ENCODE measurements at places on chromosomes 5 and 9.

DNA sequence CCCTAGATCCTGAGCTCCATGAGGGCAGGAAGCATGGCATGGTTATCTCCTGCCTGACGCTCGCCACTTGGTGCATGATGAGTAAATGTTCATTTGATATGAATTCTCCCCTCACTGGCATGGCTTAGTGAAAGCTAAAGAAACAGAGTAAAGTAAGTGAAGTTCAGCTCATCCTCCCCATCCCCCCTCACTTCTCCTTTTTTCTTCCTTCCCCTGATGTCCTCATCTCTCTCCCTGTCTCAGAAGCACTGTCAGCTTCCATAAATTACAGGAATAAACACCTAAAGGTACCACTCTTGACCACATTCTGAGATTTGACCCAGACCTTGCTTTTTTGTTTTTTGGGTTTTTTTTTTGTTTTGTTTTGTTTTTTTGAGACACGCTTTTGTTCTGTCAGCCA is 73.3 kb downstream of the SNX18 start:
- DNase-seq, result no peak

DNA sequence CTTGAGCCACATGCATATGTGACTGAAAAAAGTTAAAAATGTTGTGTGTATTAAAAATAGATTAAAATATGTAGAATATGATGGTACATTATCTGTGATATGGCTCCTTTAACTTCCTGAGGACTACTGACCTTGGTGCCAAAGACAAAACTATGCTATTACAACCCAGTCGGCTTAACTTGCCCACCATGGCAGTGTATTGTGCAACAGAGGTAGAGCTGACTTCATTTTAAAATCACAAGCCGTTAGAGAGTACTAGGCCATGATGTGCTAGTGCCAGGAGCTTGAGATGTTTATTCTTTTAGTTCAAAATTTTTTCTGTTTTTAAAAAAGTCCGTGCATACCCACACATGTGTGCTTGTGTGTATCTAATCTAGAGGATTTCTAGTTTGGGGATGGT is 46.3 kb downstream of the NAA35 start:
- DNase-seq, result no peak

DNA sequence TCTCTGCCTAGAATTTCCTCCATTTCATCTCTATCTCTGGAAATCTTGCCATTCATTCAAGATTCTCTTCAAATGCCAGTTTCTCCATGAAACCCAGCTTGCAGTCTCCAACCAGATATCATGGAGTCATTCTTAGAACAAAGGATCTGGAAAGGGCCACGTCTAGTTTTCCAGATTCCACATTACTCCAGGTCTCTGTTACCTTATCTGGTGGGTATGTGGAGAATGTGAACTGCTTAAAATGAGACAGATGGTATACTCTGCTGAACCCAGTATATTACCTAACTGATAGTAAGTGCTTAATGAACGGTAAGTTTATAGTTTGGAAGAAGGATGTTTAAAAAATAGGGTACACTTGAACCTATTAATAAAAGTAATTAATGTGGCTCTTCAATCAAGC is 52.3 kb upstream of the ZSWIM6 start:
- DNase-seq, result no peak

DNA sequence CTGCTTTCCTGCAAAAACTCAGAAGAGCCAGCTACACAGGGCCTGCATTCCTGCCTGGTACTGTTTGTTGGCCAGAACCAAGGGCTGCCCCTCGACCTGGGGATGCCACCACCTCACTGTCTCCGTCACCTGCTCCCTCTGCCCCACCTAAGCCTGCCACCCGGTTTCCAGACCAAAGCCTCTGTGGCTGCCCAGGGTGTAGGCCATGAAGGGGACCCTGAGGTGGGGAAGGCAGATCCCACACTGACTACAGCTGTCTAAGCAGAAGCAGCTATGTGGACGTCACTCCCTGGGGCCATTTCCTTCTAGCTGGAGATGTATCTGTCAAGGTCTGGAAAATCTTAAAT is 35.8 kb downstream of the RASGEF1C start:
- no peak for DNase-seq

DNA sequence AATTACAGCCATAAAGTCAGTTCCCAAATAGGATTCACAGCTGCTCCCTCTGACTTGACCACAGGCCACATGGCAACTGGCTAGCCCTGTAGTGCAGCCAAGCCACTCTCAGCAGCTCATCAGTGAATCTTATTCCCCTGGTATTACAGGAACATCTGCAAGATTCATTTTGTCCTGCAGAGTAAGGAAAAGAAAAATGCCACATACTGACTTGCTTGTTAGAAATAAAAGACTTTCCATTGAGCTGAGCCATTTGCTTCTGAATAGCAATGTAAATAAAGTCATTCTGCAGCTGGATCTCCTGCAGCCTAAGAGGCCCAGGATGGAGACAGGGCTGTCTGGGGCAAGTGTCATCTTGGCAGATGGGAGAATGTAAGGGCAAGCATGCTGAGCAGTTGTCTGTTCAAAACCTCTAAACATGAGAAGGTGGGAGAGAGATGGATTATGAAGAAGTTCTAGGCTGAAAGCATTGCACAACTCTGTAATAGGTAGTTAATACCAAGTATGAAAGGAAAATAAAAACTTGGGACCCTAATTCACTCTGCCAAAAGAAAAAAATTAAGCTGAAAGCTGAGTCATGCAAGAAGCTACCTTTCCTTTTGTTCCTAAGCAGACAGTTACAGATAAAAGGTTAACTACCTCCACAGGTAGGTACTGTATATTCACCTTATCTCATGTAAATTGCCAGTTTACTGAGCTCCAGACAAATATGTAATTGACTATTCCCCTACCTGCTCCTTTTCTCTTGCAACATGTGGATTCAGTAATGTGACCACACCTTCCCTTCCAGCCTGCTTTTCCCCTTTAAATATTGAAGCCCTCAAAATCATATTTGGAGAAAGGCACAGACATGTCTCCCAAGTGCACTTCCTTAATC is 244.4 kb upstream of the RAI14 start:
- no peak for DNase-seq

DNA sequence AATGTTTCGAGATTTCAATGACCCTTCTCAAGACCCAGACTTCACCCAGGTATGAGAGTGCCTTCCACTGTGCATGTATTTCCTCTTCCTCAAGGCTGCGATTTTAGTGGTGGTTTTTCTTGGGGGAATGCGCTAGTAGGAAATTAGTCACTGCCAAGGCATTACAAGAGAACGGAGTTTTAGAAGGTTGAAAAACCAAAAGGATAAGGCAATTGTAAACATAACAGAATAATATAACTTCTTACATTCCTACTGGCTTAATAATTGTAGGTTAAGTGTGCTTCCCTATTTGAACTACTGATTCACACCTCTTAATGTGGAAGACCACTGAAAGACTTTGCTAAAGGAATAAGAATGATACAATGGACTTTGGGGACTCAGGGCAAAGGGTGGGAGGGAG is 38.9 kb downstream of the ACO1 start:
- no peak for DNase-seq

- DNase-seq, result no peak
These were observed at the start of gene PCDHGA2 for GRCh38 chr5:141338538-141339306. Gene PCDHGA2 (plus strand): TSS chr5:141338760.

- DNase-seq, result no peak
These were observed 194.2 kb downstream of the HSPA4 start for GRCh38 chr5:133246053-133246370.

DNA sequence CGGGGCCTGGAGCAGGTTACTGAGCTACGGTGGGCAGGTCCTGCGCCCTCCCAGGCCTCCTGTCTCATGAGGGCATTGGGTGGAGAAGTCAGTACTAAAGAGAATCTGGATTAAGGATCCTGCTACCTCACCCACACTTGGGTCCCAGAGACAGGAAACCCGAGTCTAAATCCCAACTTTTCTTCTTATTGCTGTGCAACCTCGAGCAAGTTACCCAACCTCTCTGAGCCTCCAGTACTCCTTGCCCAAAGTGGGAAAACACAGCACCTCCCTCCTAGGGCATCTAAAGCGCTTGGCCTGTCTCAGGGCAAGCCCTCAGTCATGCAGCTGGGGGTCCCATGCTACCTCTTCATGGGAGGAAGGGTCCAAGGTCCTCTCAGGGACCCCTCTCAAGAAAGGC is 28.2 kb downstream of the ASS1 start:
- DNase-seq, result no peak

GRCh38 chr9:136799079-136799853 is 3.1 kb downstream of the CCDC183 start:
- DNase-seq, result no peak

GRCh38 chr5:113245427-113246225 is 189.2 kb downstream of the TSSK1B start:
- DNase-seq, result no peak

- no peak for DNase-seq
These were observed 29.1 kb downstream of the CFAP77 start for GRCh38 chr9:132439153-132439552.

GRCh38 chr5:64947031-64947430 is 178.3 kb downstream of the CWC27 start:
- no peak for DNase-seq

- no peak for DNase-seq
These were observed 2023.5 kb upstream of the WWC1 start for GRCh38 chr5:166267907-166268306.

DNA sequence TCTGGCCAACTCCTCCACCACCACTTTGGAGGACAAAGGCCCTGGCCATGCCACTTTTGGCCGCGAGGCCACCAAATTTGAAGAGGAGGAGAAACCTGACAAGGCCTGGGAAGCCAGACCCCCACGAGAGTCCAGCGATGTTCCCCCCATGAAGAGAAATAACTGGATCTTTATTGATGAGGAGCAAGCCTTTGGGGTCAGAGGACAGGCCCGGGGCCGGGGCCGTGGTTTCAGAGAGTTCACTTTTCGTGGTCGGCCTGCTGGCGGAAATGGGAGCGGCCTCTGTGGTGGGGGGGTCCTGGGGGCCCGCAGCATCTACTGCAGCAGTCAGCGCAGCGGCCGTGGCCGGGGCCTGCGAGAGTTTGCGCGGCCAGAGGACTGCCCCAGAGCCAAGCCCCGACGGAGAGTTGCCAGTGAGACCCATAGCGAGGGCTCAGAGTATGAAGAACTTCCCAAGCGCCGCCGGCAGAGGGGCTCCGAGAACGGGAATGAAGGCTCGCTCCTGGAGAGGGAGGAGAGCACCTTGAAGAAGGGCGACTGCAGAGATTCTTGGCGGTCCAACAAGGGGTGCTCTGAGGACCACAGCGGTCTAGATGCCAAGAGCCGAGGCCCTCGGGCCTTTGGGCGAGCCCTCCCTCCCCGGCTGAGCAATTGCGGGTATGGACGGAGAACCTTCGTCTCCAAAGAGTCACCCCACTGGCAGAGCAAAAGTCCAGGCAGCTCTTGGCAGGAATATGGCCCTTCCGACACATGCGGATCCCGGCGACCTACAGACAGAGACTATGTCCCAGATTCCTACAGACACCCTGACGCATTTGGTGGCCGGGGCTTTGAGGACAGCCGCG is 27.4 kb upstream of the POMT1 start:
- DNase-seq, result no peak

- no peak for DNase-seq
These were observed 204.5 kb downstream of the AP3B1 start for GRCh38 chr5:78090002-78090401.

DNA sequence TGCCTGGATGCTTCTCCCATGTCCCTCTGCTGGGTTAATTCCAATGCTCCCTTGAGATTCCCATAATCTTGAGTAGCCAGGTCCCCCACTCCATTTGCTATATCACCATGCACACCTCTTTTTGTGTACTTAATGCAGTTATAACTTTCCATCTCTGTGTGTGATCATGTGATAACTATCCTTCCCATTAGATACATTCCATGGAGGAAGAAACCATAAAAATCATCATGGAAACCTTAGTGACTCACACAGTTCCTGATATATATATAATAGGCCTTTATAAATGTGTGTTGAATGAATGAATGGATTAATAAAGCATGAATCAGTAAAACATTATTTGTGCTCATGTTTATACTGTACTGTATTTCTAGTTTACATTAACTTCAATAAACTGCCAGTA is 104.6 kb downstream of the PCSK5 start:
- DNase-seq, result no peak

- no peak for DNase-seq
These were observed 130.0 kb upstream of the CDKN2B start for GRCh38 chr9:22138956-22139660.

GRCh38 chr5:150313921-150314716 is 11.4 kb upstream of the ARSI start:
- DNase-seq, result no peak

- DNase-seq, result no peak
These were observed 30.6 kb upstream of the SMU1 start for GRCh38 chr9:33106827-33107621.

DNA sequence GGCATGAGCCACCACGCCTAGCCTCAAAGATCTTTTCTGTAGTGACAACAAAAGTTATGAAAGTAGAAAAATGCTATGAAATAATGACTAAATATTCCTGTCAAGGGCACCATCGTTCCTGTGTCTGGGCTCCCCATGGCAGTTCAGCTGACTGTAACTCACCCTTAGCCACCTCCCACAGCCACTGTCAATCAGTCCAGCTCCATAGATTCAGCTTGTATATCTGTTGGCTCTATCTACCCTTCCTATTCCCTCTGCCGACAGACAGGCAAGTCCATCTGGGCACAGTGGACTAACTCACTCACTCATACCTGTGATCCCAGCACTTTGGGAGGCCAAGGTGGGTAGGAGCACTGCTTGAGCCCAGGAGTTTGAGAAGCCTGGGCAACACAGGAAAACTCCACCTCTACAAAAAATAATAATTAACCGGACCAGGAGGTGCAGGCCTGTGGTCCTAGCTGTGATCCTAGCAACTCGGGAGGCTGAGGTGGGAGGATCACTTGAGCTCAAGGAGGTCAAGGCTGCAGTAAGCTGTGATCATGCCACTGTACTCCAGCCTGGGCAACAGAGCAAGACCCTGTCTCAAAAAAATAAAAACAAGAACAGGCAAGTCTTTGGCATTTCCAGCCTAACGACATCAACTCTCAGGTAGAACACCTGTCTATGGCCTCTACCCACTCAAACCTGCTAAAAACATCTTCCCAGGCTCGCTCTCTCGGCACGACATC is 6.2 kb downstream of the CAMSAP1 start:
- DNase-seq, result no peak

GRCh38 chr9:24616863-24617262 is 71.2 kb upstream of the IZUMO3 start:
- DNase-seq, result no peak

- DNase-seq, result no peak
These were observed 139.8 kb upstream of the BASP1 start for GRCh38 chr5:17077440-17078233.

GRCh38 chr9:110444911-110445310 is 107.2 kb upstream of the TXNDC8 start:
- no peak for DNase-seq

- DNase-seq, result no peak
These were observed 18.3 kb upstream of the F2R start for GRCh38 chr5:76697670-76698069.

- DNase-seq, result no peak
These were observed 21.3 kb upstream of the GBGT1 start for GRCh38 chr9:133184971-133185370.
